ENCODE measurements at places on chromosomes 7 and 10.

- no peak for DNase-seq
Measured at GRCh38 chr7:25707768-25708620, 444.0 kb upstream of the NFE2L3 start.

GRCh38 chr7:6241607-6241973 lies 30.8 kb downstream of the CYTH3 start:
- DNase-seq: no peak

DNA sequence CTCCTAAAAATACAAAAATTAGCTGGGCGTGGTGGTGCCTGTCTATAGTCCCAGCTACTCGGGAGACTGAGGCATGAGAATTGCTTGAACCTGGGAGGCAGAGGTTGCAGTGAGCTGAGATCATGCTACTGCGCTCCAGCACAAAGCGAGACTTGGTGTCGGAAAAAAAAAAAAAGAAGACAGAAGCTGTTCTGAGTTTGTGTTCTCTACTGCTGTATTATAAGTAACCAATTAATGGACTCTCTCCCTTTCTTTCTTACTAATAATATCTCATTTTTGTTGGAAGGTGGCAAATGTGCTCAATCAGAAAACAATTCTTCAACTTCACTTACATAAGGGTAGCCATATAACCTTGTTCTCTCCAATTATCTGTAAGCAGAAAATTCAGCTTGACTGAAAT lies 7.4 kb downstream of the NT5C3A start:
- no peak for DNase-seq

DNA sequence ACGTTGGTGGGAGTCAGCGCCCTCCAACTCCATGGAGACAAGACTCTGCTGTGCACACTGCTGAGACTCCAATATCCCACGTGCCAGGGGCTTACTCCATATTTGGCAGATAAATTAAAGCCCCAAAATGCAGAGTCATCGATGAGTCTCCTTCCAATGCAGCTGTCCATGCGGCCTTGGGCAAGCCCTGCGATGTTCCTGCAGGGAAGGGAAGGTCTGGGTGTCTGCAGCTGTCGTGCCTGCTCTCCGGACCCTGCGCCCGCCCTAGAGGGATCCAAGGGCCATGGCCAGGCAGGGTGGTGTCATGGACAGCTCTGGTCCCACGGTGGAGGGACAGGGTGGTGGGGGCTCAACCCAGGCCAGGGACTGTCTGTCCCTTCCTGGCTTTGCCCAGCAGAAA lies 185.2 kb downstream of the PTPRN2 start:
- no peak for DNase-seq

GRCh38 chr7:111011520-111011919 lies 79.4 kb upstream of the LRRN3 start:
- DNase-seq: no peak

DNA sequence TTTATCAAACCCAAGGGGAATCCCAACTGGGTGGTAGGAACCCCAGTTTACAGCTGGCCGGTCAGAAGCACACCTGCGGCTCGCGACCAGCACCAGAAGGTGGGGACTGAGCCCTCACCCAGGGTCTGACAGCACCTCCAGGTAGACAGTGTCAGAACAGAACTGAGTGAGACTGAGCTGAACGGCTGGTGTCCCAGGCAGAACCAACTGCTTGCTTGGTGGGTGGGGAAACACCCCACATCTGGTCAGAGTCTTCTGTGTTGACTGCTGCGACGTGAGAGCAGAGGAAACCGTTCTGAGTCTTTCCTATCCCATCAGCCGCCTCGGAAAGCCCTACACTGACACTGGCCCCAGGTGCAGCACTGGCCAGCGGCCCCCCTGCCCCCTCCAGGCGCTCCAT lies 160.7 kb downstream of the MAD1L1 start:
- DNase-seq: no peak

GRCh38 chr7:55065511-55066229 lies 46.9 kb downstream of the EGFR start:
- DNase-seq: no peak

- no peak for DNase-seq
Measured at GRCh38 chr10:106935978-106936451, 228.5 kb downstream of the SORCS1 start.

DNA sequence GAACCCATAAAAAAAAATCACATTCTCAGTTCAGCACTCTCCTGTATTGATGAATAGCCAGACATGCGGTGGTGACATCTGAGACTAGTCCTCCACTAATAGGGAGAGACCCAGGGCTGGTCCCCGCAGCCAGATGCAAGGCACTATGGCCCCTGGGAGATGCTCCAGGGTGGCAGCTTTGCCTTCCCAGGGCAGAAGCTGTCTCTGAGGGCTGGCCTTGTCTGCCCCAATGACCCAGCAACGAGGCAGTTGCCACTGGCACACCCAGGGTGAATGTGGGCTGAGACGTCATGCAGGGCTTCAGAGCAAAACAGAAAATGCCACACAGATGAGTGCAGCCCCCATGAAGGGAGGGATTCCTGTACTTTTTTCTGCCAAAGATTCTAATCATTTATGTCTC lies 50.1 kb upstream of the GDF10 start:
- DNase-seq: no peak

DNA sequence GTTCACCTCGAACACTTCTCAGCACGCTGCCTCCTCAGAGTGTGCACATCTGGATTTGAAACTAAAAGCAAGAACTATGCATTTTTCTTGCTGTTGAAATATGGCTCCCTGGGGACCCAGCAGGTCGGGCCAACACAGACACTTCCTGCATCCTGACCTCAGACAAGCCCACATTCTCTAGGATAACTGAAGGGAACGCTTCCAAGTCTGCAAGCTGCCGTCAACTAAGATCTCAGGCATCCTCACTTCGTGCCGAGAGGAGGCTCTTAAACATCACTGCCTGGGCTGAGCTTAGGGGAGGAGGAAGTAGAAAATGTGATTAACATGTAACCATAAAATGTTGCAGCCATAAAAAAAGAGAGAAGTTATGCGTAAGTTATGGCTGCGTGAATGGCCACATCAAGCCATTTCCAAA lies 65.5 kb downstream of the PYROXD2 start:
- DNase-seq: no peak

GRCh38 chr10:132965411-132966057 lies 23.2 kb upstream of the CFAP46 start:
- no peak for DNase-seq

- DNase-seq: no peak
Measured at GRCh38 chr10:128854963-128855362, 612.1 kb upstream of the MGMT start.

- DNase-seq: no peak
Measured at GRCh38 chr10:79066411-79067240, 2.1 kb upstream of the ZMIZ1 start.

DNA sequence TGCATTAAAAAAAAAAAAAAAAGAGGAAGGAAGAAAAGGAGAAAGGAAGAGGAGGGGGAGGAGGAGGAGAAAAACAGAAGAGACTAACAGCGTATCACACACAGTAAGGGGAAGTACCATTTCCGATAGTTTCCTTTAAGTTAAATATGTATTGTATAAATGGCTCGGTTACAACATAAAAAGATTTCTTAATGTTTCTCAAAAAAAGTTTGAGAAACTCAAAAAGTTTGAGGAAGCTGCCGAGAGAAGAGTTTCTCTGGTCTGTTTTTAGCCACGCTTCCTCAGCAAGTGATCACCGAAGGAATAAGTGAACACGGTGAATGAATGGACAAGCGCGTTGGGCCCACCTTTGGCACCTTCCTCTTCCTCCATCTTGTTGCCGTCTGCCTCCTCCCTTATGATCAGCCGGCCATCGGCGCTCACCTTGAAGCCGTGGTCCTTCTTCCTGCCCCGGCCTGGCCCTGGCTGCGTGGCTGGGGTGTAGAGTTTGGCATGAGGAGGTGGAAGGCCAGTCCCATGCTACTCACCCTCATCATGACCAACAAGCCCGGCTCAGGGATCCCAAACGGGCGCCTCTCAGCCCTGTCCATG lies 31.3 kb upstream of the FRAT2 start:
- no peak for DNase-seq

- no peak for DNase-seq
Measured at GRCh38 chr10:118626953-118627352, 31.5 kb upstream of the PRLHR start.

GRCh38 chr10:3494131-3494837 lies 290.7 kb downstream of the KLF6 start:
- no peak for DNase-seq

- DNase-seq: no peak
Measured at GRCh38 chr7:4256286-4256685, 425.8 kb upstream of the FOXK1 start.

GRCh38 chr7:1387261-1387660 lies 72.0 kb downstream of the MICALL2 start:
- DNase-seq: no peak

DNA sequence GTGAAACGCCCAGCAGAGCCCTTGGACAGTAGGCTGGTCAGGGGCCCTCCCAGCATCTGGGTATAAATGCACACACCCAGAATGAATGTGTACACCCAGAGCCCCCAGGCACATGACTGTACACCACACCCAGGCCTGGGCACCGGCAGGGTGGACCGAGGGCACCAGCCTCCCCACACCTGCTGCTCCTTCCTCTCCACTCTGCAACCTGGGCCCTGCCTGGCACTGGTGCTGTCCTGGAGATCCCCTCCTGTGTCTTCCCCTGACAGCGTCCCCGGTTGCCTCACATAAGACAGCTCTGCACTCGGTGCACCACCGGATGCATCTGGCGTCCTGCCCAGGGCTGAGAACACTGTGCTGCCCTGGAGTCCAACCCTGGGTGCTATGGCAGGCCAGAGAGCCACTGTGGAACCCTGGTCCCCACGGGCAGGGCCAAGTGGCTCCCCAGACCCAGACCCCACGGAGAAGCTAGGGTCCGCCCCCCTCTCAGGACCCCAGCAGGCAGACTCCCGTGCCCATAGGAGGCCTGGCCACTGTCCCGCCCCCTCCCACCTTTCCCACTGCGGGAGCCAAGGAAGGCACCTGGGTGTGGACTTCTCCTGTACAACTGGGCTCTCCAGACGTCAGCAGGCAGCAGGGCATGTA lies 6.6 kb downstream of the RASGEF1A start:
- DNase-seq: no peak

DNA sequence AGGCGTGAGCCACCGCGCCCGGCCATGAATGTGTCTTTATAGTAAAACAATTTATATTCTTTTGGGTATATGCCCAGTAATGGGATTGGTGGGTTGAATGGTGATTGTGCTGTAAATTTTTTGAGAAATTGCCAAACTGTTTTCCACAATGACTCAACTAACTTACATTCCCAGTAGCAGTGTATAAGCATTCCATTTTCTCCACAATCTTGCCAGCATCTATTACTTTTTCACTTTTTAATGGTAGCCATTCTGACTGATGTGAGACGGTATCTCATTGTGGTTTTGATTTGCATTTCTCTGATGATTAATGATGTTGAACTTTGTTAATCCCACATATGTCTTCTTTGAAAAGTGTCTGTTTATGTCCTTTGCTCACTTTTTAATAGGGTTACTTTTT lies 1187.9 kb downstream of the XPNPEP1 start:
- no peak for DNase-seq

- no peak for DNase-seq
Measured at GRCh38 chr10:31036209-31036608, 4.5 kb upstream of the ZNF438 start.

DNA sequence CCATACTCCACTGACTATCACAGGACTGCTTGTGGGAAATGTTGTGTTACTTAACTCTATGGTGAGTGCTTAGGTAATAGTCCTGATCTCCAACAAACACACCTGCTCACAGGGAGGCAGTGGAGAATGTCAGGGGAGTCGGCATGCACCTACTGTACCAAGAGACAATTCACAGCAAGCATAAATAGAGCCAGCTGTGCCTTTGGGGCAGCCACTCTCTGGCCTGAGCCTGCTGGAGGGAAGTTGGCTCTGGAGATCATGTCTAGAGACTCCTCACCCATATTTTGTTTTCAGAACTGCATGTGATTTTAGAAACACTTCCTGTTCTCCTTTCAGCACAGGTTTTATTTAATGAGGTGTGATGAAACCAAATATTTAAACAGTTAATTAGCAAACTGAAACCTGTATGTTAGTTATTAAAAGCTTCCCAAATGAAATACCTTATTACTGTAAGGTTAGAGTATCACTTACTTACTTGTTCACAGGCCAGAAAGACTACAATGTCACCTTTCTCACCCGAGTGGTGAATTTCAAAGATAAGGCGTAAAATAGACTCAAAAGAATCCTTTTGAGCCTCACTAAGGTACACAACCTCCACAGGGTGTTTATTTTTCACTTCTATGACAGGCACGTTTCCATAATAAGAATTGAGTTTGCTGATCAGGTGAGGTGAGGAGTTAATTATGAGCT lies 21.8 kb downstream of the DHX32 start:
- no peak for DNase-seq

GRCh38 chr7:100891568-100892247 lies 2.2 kb upstream of the UFSP1 start:
- DNase-seq: no peak

DNA sequence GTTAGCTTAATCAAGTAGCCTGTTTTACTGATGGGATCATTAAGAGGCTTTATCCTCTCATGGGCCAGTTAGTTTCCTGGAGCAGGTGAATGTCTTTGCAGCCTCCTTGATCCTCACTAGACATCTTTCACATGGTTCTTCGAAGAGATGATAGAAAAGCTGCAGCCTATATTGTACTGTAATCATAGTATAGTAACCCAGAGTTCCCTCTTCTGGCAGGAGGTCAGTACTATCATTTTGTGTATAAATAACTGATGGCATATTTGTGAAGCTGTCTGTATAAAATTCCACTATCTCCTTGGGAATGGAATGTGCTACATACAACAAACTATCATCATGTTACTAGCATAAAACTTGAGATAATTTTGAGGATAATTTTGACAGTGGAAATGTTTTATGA lies 123.8 kb upstream of the PRPS1L1 start:
- DNase-seq: no peak

DNA sequence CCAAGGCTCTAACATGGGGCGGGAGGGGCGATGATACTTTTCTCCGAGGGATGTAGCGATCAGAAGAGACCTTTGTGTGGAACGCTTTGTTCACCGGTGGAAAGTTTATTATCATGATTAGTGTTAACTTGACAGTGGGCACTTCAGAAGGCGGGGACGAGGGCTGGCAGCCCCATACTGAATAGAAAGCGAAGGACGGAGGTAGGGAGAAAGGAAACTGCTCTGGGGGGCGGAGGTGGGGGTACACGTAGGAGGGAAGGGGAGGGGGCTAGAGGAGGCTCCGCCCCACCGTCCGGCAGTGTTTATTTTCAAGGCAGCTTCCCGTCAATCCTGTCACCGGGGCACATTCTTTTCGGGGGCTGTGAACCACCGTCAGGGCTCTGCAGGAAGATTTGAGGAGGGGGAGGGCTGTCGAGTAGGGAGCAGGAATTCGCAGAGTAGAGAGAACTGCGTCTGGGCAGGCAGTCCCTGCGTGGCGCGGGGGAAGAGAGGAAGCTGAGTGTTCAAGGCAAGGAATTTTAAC lies 9.4 kb upstream of the NKX2-3 start:
- no peak for DNase-seq

DNA sequence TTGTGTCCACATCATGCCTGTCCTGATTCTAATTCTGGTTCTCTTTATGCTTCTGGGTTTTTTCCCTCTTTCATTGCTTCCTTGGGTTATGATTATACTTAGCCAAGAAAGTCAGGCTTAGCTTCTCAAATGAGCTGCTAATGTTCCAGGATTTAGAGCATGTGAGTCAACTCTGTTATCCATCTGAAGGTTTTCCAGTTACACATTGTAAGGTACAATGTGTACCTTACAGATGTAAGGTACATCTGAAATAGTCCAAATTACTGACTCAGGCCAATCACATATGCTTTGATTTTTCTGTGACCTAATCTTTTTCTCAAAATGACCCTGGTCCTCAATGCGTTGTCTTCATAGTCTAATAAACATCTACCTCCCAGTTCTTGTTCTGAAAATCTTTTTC lies 13.3 kb upstream of the MIOS start:
- DNase-seq: no peak

All from stimulated activated CD8-positive, alpha-beta memory T cell treated with anti-CD3 and anti-CD28 coated beads, Interleukin-4, amount 100 ng/mL, for 1 hour (primary cell).